ENCODE measurements at places on chromosomes 1 and 21.
A peak's percentile ranks its signal among the peaks of the same experiment; 100 is the strongest.

- no peak for DNase-seq
Observed at GRCh38 chr21:18117176-18117575, 127.5 kb upstream of the CHODL start.

- no peak for DNase-seq
Observed at GRCh38 chr1:244319283-244320132, 132.2 kb downstream of the ADSS2 start.

GRCh38 chr1:96820671-96821070 is 99.1 kb downstream of the PTBP2 start:
- no peak for DNase-seq

DNA sequence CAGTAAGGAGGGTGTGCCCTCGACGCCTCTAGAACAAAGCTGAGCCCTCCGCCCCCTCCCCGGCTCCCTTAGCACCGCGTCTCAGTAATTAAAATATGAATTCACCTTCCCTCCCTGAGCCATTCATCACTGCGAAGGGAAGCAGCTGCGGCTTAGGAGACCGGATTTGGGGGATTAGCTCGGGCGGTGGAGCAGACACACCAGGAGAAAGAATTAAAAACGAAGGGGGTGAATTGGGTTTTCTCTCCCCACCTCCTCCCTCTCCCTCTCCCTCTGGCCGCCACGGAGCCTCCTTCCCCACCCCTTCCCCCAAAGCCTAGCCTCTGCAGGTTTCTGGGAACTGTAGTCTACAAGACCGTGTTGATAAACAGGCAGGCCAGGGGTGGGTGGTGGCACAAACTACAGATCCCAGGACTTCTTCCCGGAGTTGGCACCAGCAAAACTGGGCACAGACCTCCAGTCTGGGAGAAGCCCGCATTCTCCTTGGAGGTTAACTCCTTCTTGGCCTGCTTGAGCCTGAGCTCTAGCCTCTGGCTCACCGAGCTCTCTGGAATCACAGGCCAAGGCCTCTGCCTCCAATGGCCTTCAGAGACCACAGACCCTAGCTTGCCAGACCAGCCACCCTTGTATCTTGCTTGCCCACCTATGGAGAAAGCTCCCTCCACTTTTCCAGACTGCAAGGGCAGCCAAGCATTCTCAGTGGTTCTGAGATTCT is 10.8 kb downstream of the BLACAT1 start:
- DNase-seq, result peak; percentile 92

GRCh38 chr1:115753361-115753760 is 15.2 kb downstream of the CASQ2 start:
- DNase-seq, result no peak

GRCh38 chr21:35982717-35983116 is 77.6 kb downstream of the SETD4 start:
- no peak for DNase-seq

DNA sequence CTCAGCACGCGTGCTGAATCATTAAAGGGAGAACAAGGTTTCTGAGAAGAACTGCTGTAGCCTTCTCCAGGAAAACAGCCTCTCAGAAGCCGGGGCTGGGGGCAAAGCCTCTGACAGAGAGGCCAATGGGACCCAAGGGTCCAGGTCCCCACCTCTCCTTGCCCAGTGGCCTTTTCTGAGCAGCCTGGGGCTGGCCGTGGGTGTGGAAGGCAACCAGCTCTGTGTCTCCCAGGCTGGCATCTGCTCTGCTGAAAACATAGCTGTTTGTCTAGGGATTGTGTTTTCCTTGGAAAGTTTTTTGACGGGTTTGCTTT is 261.2 kb downstream of the NPHP4 start:
- no peak for DNase-seq

DNA sequence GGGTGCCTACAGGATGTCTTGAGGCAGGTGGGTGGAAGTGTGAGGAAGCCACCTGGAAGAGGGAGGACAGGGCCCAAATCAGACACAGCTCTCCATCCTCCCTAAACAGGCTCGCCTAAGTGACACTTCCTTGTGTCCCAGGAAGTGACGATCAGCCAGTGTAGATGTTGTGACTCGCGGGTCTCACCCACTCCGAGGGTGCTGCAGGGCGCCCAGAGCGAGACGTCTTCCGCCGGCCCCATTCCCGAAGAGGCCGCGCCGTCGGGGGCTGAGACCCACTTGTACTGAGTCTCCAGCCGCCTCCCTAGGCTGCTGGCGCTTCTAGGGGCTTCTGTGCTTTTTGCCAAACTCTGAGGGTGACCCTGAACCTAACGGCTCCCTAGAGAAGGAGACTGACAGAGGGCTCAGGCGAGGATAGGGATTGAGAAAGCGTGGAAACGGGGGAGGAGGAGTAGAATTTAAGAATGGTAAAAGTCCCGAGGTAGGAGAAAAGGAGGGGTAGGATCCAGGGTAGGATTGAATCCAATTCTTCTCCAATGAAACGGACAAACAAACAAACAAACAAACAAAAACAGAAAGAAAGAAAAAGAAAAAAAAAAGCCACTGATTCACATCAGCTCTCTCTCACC is 543 bp upstream of the MARK1 start:
- DNase-seq, result peak; percentile 74

All from NCI-H1436 (cell line).